ENCODE measurements at places on chromosomes 12 and 14.

DNA sequence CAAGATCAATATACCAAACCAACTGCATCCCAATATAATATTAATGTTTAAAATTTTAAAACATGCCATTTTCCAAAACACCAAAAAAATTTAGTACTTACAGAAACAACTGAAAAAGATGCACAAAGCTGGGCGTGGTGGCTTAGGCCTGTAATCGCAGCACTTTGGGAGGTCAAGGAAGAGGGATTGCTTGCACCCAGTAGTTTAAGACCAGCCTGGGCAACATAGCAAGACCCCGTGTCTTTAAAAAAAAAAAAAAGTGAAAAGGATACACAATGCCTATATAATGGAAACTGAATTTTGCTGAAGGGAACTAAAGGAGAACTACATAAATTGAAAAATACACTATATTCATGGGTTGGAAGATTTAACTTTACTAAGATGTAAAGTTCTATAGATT lies 149.5 kb downstream of the RMST start:
- DNase-seq, result no peak

DNA sequence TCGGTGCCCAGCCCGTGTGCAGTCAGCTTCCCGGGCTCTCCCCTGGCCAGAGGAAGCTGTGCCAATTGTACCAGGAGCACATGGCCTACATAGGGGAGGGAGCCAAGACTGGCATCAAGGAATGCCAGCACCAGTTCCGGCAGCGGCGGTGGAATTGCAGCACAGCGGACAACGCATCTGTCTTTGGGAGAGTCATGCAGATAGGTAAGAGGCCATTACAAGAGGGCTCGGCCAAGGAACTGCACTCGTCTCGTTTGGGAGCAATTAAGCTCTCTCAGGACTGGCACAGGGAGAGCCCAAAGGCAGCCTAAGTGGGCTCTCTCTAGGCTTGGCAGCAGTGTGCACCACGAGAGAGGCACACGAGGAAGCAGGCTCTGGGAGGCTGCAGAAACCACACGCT lies 3.7 kb downstream of the WNT5B start:
- DNase-seq, result no peak

- no peak for DNase-seq
Measured at GRCh38 chr12:14874882-14875281, 10.8 kb downstream of the MGP start.

- DNase-seq, result peak; percentile 67
Measured at GRCh38 chr14:21087294-21088091, 11.0 kb downstream of the ZNF219 start.

DNA sequence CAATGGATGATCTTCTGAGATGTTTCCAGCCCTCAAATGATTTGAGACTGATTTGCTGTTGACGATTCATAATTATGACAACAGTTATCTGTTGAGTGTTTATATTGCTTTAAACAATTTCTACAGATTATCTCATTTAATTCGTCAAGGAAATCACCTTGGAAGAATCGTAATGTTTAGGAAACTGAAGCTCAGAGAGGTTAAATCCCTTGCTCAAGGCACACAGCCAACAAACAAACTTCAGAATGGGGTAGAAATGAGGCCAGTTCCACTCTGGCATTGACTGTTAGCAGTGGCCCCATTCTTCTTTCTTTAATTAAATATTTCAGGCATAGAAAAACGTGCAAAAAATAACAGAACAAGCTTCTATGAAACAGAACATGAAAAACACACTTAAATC lies 4.0 kb upstream of the WSCD2 start:
- no peak for DNase-seq

- DNase-seq, result peak; percentile 59
Measured at GRCh38 chr14:77026166-77026929, 2.2 kb downstream of the IRF2BPL start.

DNA sequence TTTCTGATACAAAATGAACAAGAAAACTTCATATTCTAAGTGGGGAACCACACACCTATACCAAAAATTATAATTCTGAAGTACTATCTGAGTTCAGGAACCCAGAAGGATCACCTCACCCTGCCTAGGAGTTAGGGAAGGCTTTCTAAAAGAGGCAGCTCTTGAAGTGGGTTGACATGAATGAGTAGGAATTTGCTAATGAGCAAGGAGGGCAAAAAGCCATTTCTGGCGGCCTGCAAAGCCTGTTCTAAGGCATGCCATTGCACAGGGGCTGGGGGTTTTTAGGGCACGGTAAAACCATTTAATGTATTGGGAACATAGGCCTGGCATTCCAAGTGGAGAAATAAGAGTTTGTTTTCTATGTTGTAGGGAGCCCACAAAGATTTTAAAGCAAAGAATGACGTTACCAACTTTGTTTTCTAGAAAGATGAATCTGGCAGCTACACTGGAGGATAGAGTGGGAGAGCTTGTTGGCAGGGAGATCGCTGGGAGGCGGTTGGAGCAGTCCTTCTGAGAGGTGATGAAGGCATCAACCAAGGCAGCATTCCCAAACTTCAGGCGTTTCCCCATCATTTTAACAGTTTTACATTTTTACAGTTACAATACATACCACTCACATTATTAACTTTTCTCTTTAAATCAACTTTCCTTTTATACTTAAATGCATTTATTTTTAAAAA lies 14.1 kb downstream of the IFT43 start:
- DNase-seq, result no peak

GRCh38 chr12:56377310-56377988 lies 14.8 kb upstream of the APOF start:
- DNase-seq, result peak; percentile 59

GRCh38 chr12:78891646-78892353 lies 27.2 kb downstream of the SYT1 start:
- no peak for DNase-seq

- no peak for DNase-seq
Measured at GRCh38 chr14:64612021-64612380, 62.2 kb downstream of the PPP1R36 start.

DNA sequence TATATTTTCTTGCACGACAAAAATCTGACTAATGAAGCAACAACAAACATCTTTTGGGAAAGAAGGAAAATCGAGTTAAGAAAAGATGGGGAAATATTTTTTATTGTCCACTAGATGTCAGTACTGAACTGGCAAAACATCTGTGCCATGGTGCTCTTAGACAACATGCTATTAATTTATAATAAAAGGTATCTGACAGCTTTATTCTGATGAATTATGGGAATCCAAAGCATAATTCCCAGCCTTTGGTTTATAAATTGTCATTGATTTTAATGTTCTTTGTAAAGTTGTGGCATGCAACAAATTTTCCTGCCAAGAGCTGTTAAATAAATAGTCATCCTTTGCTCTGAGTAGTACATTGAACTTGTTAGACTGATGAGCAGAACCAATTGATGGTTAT lies 231.2 kb downstream of the ETNK1 start:
- DNase-seq, result peak; percentile 13

DNA sequence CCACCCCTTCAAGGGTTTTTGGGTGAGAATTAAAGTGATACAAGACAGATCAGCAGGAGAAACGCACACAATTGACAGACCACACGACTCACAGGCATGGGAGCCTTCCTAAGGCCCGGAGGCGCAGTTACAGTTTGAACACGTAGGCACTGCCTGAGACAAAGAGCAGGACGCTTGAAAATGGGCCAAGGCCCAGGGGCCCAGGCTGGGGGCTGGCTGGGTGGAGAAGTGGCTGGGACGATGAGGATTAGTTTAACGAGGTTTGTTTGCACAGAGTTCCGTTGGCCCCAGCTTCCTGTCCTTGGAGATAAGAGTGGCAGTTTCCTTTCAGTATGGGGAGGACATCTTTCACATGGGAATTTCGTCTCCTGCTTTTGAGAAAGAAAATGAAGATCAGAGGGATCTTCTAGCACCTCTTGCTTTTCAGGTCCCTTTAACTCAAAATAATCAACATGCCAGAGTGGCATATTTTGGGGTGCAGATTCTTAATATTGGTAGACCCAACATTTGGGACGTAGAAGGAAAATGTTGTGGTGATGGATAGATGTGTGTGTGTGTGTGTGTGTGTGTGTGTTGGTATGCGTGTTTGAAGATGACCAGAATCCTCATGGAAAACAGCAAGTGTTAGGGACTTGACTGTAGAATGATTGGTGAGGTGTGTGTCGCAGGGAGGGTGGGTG lies 44.6 kb downstream of the DLK1 start:
- DNase-seq, result no peak

DNA sequence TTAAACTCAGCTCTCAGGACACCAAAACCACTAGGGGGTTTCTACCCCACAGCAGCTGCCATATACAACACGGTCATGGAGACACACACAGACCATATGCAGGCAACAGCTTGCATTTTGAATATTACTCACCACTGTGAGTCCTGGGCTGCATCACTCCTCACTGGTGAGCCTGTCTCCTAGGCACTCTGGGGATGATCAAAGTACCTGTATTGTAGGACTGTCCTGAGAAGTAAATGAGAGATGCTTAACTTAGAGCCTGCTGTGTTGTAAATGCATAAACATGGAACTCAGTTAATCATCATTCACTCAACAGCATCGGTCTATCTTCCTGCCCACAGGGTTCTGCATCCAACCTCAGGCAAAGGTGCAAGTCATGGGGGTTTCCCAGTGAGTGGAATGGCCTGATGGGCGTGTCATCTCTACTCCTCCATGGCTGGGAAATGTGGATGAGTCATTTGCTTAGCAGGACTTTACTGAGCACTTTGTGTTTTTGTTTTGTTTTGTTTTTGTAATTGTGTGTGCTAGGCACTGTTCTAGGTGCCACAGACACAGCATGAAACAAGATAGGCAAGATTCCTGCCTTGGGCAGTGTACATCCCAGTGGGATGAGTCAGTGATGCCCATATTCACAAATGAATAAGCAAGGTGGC lies 1141.2 kb upstream of the TMEM132C start:
- peak; percentile 100 for DNase-seq

GRCh38 chr12:8556531-8557097 lies 15.9 kb upstream of the CLEC4E start:
- DNase-seq, result no peak

- no peak for DNase-seq
Measured at GRCh38 chr12:26273811-26274210, 78.4 kb downstream of the SSPN start.

- no peak for DNase-seq
Measured at GRCh38 chr12:50013361-50014147, 11.7 kb downstream of the RACGAP1 start.

DNA sequence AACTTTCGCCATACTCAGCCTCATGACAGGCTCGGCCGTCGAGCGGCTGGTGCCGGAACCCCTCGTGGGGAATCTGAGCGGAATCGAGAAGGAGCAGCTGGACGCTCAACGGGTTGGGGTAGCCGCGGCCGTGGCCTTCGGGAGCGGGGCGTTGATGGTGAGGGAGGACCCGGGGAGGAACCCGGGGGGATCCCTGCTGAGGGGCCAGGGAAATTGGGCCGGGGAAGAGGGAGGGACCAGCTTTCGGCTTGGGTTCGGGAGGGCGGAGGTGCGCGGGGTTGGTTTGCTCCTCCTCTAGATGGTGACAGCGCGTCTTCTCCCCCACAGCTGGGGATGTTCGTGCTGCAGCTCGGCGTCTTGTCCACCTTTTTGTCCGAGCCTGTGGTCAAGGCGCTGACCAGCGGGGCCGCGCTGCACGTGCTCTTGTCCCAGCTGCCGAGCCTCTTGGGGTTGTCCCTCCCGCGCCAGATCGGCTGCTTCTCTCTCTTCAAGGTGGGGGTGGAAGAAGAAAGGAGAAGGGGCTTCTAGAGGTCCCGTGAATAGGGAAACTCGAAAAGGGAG lies 9.8 kb downstream of the ARHGEF25 start:
- no peak for DNase-seq

- DNase-seq, result no peak
Measured at GRCh38 chr12:116665666-116666304, 72.1 kb downstream of the SPRING1 start.

- no peak for DNase-seq
Measured at GRCh38 chr12:102776041-102776440, 141.0 kb downstream of the PAH start.

- no peak for DNase-seq
Measured at GRCh38 chr12:70839544-70839943, 81.0 kb downstream of the PTPRR start.

DNA sequence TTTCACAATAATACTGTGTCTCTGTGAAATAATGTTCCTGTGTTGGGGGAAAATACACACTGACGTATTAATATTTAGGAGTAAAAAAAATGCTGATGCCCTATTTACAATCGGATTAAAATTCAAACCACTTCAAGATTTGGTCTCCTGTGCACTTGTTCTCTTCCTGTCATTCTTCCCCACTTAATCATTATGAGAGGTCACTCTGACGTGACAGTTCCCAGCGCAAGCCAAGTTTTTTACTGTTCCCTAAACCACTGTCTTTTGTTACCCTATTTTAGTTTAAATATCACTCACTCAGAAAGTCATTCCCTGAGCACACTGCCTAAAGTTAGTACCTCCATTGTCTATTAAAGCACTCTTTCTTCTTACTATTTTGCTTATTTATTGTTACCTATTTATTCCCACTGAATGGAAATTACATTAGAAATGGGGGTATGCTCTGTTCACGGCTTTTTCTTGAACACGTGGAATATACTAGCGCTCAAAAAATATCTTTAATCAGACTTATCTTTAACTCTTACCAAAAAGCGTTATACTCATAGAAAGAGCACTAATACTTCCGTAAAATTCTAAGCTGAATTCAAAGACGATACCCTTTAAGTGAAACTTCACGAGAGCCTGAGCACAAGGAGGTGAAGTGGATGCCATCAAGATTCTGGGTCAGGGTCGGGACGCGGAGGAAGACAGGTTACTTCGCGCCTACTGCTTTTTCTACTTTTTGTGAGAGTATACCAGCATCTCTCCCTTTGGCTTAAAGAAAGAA lies 670 bp upstream of the PSMA3 start:
- DNase-seq, result peak; percentile 36

- DNase-seq, result no peak
Measured at GRCh38 chr12:92049403-92049802, 96.2 kb downstream of the BTG1 start.

- DNase-seq, result no peak
Measured at GRCh38 chr14:74404435-74404834, 21.6 kb downstream of the SYNDIG1L start.

GRCh38 chr12:42186793-42187192 lies 42.1 kb upstream of the GXYLT1 start:
- DNase-seq, result no peak

- no peak for DNase-seq
Measured at GRCh38 chr12:131494216-131494615, 216.7 kb upstream of the SFSWAP start.

GRCh38 chr12:52010692-52011601 lies 4.2 kb downstream of the TAMALIN start:
- no peak for DNase-seq

- peak; percentile 24 for DNase-seq
Measured at GRCh38 chr12:78865516-78865915, 942 bp downstream of the SYT1 start.

DNA sequence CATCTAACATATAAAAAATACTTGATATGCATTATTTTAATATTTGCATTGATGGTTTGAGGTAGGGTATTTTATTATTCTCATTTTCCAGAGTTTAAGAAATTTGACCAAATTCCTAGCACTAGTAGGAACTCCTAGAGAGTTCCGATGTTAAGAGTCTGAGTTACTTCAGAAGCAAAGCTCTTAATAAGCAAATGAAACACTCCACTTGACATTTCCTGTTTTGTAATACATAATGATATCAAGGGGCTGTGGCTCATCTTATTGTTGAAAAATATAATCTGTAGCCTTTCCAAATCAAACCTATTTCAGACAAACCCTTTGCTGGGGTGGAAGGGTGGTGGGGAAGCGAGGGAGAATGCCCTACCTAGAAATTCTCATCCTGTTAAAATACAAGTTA lies 355.5 kb downstream of the DIO2 start:
- DNase-seq, result no peak

Measured in mammary epithelial cell (primary cell).